ENCODE measurements at places on chromosomes 3 and 15.

GRCh38 chr3:167876620-167877281, 141.2 kb downstream of the SERPINI1 start:
- DNase-seq = peak; percentile 63

DNA sequence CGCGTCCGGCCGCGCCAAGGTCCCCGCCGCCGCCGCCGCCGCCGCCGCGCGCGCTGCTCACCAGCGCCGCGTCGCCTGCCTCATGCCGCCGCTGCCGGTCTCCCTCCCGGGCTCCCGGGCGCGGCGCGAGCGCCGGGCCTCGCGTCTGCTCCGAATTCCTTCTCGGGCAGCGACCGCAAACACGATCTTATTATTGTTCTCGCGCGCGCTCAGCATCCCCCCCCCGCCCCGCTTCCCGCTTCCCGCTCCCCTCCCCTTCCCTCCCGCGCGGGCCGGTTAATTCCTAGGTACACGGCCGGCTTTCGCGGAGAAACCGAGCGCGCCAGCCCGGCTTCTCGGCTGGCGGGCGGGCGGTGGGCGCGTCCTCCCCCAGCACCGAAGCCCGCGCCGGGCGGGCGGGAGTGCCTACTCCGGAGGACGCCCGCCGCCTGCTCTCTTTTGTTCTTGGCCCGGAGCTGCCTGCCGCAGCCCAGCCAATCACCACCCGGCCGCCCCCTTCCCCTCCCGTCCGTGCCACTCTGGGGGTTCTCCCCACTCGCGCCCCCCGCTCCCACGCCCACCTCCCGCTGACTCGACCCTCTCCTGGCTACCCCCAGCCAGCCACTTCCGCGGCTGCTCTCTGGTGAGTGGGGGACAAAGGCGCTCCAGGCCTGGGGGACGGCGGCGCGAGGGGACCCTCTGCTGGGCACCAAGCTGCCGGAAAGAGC, at the start of gene HDGFL3:
HDGFL3 (minus strand) TSS at position 164 of the 707 bp plus-strand sequence. CDS start 409 bp downstream, outside the sequence.
- peak; percentile 48 for DNase-seq

DNA sequence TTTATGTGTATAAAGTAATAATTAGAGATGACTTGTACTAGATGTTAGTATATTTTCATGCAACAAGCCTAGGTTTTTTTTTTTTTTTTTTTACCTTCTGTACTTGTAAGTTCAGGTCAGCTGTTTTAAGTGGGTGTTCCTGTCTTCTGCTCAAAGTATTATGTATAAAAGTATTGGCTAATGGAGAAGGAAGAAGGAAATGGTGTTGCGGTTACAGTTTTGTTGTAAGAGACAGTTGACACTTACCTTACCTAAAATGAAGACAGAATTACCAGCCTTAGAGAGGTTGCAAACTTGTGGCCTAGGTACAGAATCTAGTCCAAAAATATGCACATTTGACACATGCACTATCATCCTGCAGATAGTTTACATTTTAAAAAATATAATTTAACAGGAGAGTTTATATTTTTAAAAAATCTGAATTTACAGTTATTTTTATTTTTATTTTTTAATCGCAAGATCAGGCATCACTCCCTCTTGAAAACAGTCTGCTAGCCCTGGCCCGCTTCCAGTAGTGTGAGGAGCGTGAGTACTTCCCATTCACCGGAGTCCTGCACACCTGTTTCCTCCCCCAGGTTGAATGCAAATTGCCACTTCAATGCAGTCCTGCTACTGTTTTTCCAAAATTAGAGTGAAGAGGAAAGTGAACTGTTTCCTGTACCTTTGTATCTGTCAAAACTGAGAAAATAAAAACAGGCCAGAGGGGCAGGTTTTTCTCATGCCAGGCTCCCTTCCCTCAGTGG, 224.3 kb upstream of the SOX2 start:
- no peak for DNase-seq

- DNase-seq = peak; percentile 51
Measured at GRCh38 chr15:40100123-40100946, 8.3 kb downstream of the BMF start.

DNA sequence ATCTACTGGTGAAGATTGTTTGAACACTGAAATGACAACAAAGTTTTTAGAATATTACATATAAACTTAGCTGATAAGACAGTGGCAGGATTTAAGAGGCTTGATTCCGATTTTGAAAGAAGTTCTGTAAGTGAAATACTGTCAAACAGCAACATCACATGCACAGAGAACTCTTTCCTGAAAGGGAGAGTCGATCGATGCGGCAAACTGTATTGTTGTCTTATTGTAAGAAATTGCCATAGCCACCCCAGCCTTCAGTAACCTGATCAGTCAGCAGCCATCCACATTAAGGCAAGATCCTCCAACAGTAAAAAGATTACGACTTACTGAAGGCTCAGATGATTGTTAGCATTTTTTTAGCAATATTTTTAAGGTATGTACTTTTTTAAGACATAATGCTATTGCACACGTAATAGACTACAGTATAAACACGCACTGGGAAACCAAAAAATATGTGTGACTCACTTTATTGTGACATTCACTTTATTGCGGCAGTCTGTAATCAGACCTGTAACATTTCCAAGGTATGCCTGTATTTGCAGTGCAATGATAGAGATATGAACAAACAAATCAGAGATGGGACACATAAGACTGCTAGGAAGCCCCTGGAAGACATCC, 225.6 kb upstream of the UBE2E1 start:
- no peak for DNase-seq

GRCh38 chr15:75663931-75664421, 16.3 kb downstream of the SNX33 start:
- DNase-seq = no peak

DNA sequence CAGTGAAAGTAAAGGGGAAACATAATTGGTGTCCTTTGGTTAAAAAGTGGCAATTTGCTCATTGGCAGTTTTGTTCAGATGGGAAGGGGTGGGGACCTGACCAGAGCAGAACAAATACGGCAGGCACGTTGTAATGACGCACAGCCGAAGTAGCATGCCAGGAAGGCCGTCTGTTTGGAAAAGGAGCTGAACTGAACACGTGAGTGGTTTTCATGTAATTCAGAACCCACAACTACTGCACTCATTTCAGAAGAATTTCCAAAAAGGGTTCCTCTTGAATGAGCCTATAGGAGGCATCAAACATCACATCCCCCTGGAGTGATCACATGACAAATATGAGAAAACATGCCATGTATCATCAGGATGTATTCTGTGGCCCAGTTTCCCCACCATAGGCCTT, 42.9 kb upstream of the LMCD1 start:
- no peak for DNase-seq

DNA sequence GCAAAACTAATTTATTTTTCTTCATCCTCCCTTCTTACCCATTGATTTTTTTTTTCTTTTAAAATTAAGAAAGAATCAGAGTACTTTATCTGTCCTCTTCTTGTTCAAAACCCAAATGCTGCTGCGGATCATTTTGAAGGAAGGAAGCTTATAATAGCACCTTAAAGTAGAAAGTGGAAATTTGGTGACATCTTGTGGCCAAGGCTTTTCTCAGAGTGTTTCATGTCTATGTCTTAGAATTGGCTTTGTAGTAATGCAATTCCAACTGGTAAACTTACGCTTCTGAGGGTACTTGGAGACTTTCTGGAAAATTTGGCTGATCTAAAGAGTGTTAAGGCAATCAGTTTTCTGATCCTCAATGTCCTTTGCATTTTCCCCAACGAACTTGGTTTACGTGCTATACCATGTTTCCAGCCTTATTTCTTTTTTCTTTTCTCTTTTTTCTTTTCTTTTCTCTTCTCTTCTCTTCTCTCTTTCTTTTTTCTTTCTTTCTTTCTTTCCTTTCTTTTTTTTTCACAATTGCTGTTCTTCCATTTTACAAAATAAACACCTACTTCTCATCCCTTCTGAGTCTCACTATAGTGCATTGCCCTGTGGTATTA, 30.7 kb downstream of the C3orf38 start:
- DNase-seq = peak; percentile 54

GRCh38 chr3:97815149-97815917, 6.5 kb upstream of the CRYBG3 start:
- DNase-seq = no peak

DNA sequence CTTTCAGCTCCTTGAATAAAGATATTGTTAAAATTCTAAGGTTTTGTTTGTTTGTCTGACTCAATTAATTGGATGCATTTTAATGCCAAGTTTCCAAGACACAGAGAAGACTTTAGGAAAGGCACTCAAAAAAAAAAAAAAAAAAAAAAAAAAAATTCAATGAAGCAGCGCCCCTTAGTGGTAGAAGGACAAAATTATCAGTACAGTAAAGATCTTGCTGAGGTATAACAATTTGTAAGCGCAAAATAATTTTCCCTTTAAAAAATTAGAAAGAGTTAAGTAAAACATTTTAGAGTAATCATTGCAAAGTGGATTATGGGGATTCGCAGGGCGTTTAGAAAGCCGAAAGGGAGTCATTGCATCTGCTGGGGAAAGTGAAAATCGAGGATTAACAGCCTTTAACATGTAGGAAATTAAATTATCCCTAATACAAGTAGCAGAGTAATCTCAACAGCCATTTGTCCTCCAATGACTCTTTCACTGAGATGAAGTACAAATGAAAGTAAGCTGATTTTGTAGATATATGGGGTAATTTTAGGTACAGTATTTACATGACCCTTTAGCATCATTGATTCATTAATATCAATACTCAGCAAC, 5.8 kb upstream of the DIS3L start:
- peak; percentile 69 for DNase-seq

DNA sequence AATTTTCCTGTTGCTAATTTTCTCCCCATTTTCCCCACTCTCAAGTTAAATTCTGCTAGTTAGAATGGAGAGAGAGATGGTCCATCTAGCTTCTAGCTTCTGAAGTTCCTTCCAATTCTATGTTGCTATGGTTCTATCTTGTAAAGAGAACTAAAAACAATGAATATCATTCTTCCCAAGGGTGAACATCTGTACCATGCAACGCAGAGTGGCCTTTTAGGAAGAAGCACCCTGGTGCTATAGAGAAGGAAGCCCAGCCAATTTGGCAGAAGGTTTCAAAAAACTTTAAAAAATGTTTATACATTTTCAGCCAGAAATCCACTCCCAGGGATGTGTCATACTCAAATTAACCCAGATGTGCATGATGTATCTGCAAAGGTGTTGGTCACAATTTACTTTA, 149.1 kb downstream of the SEMA6D start:
- DNase-seq = no peak

DNA sequence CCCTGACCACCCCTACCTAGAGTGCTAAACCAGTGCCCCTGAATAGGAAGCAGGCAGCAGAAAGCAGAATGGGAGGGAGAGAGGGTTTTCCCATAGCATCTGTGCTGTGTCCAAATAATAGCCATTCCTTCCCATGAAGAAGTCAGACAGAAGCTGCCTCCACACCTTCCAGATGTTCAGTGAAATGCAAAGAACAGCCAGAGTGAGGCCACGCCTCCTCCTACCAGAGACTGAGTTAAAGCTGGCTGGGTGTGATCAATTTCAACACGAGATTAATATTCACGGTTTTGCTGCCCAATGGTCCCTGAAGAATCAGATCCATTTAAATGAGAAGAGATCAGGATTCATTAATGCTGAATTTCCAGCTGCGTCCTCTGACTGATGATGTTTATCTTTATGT, 111.8 kb downstream of the SRGAP3 start:
- DNase-seq = no peak

DNA sequence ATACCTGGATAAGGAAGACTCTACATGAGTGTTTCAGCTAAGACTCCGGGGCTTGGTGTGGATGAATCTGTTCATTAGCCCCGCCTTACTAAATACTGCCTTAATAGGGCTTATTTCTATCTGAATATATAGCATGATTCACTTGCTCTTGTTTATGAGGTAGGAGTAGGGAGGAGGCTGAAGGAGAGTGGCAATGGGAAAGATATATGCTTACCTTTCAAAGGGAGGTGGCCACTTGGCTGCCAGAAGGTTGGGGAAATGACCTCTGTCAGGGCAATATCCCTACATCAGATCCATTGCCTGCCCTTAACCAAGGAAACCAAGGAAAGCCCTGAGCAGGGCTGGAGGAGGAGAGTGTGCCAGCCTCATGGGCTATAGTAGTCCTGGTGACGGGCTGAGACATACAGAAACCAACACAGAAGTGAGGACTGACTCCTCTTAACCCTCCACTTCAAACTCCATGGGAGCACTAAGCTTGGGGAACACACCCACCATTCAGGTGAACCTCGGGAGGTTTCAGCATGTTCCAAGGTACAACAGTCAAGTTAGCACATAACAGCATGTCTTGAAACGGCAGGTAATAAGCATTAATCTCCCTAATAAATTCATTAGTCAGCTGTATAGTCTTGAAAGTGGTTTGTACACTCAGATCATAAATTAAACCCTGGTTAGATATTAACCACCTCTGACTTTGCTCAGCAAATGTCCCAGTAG, 80.1 kb downstream of the EOMES start:
- no peak for DNase-seq

- no peak for DNase-seq
Measured at GRCh38 chr3:56725175-56725574, 42.1 kb upstream of the TASOR start.

DNA sequence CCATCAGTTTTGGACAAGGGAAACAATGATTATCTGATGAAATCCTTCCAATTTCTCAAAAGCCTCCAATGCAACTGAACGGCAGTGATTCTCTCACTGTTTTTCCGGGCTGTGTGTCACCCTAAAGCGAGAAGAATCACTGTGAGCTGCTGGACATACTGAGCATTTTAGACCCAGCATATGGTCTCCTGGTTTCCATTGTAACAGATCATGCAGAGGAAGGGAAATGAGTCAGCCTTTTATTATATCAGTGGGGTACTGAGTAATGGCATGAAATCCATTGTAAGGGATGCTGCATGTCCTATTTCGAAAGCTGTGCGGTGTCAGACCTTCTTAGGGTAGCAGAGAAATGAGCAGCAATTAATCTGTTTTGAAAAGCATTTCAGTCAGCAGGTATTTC, 287.1 kb downstream of the IL5RA start:
- DNase-seq = no peak

- DNase-seq = no peak
Measured at GRCh38 chr3:110473405-110473804, 598.2 kb upstream of the NECTIN3 start.

- no peak for DNase-seq
Measured at GRCh38 chr3:197329382-197329781, 31.0 kb upstream of the DLG1 start.

GRCh38 chr3:23501201-23501802, 298.2 kb downstream of the UBE2E2 start:
- peak; percentile 48 for DNase-seq

- no peak for DNase-seq
Measured at GRCh38 chr3:114104414-114104813, 47.9 kb downstream of the QTRT2 start.

DNA sequence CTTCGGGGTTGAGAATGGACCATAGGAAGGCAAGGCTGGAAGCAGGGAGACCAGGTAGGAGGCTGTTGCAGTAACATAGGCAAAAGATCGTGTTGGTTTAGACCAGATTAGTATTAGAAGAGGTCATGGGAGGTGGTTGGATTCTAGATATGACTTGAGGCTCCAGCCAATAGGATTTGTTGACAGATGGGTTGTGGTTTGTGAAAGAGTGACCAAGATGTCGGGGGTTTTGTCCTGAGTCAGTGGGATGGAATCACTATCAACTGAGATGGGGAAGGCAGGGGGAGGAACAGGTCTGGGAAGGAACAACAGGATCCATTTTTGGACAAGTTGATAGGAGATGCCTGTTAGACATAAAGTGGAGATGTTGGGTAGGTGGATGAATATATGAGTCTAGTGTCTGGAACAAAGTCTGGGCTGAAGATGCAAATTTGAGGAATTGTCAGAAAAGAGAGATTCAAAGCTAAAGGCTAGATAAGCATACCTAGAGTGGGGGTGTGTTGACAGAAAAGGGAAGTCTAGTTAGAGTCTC, 95.5 kb upstream of the NPHP3 start:
- no peak for DNase-seq

- DNase-seq = peak; percentile 66
Measured at GRCh38 chr3:31802981-31803740, 177.9 kb downstream of the OSBPL10 start.

Data from suppressor macrophage treated with lipopolysaccharide for 1 hour (primary cell).